Progenitor cell of endocrine pancreas (in vitro differentiated cells): ENCODE measurements at places on chromosomes 16 and 17. TPM values are rescaled to one million over a fixed set of nuclear protein-coding genes. Genes with fewer than 3 reads are reported as not detected.

GRCh38 chr17:50200457-50201275 is 765 bp downstream of the COL1A1 start:
- DNase-seq: peak; percentile 79

GRCh38 chr16:5670198-5670597 is 572.6 kb upstream of the EEF2KMT start:
- DNase-seq: no peak

GRCh38 chr17:11495613-11496012 is 102.7 kb upstream of the DNAH9 start:
- DNase-seq: no peak

- no peak for DNase-seq
Measured at GRCh38 chr17:64126918-64127317, 3.0 kb downstream of the ERN1 start.

DNA sequence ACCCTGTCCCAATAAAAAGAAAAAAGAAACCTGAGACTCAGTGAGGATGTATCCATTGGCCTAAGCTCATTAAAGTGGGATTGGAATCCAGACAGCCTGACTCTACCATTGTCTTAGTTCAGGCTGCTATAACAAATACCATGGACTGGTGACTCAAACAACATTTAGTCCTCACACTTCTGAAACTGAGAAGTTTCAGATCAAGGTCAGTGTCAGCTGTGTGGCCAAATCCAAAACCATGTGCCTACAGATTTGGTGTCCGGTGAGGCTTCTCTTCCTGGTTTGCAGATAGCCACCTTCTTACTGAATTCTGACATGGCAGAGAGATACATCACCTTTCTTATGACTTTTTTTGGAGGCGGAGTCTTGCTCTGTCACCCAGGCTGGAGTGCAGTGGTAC is 53.3 kb upstream of the KDM8 start:
- no peak for DNase-seq

- DNase-seq: no peak
Measured at GRCh38 chr16:7452090-7452489, 119.4 kb downstream of the RBFOX1 start.

DNA sequence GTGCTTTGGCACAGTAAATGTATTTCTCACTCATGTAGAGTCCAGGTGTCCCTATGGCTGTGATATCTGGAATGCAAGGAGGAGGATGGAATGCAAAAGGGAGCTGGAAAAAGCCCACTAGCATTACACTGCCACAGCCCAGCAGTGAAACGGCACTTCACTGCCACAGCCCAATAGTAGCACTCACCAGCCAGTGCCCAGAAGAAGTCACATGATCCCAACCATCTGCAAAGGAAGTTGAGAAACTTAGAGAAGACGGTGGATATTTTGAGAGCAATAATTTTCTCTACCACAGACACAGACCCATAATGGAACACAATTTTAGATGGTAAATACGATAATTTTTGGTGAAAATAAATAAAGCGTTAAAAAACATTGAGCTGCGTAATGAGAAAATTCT is 51.8 kb downstream of the C16orf82 start:
- no peak for DNase-seq

DNA sequence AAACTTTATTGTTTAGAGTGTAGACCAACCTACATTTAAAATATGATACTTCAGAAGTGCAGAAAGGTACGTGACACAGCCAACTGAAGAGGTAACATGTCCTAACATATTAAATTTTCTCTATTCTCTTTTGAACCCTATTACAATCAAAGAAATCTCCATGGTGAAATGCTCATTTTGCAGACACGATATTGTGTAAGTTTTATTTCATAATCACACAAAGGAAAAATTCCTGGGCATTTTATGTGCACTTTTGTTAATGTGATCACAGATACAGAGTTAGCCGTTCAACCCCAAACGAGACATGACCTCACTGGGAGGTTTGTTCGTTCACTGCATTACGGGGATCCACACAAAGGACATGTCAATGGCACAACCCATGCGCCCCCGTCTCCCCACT is 21.8 kb downstream of the KCNJ16 start:
- DNase-seq: no peak

DNA sequence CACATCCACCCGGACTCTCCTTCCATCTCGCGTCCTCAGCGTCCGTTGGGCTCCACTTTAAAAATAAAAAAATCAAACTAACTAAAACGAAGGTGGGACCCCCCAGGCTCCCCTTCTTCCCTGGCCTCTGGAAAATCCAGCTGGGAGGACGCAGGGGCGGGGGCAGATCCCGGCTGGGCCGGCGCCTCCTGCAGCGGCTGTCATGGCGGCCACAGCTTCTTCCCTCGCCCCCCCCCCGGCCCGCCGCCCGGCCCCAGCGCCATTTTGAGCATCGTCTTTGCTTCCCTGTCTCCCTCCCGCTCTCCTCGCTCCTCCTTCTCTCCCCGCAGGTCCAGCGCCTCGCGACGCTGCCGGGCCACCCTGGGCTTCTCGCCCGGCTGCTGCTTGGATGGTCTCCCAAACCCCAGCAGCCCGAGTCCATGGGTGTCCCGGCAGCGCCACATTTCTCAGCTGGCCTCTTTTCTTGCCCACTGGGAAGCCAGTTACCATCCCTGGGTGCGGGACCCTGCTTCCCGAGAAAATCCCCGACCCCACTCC is 3.3 kb downstream of the HOXB2 start:
- DNase-seq: no peak

DNA sequence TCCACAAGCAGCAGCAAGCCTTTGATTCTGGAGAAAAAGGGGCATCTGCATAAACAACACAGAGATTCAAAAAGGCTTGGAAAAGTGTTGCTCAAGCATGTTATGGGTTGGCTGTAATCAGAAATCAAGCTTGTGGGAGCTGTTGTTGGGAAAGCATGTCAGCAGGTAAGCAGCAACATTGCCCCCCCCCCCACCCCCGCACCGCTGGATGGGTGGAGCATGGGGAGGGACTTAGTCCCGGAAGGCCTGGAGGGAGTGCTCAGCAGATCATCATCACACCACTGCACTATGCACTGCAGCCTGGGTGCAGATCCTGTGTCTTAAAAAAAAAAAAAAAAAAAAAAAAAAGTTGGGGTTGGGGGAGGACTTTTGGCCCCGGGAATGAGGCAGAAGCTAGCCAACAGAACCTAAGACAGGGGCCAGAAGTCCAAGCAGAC is 16.8 kb upstream of the AKAP1 start:
- no peak for DNase-seq

DNA sequence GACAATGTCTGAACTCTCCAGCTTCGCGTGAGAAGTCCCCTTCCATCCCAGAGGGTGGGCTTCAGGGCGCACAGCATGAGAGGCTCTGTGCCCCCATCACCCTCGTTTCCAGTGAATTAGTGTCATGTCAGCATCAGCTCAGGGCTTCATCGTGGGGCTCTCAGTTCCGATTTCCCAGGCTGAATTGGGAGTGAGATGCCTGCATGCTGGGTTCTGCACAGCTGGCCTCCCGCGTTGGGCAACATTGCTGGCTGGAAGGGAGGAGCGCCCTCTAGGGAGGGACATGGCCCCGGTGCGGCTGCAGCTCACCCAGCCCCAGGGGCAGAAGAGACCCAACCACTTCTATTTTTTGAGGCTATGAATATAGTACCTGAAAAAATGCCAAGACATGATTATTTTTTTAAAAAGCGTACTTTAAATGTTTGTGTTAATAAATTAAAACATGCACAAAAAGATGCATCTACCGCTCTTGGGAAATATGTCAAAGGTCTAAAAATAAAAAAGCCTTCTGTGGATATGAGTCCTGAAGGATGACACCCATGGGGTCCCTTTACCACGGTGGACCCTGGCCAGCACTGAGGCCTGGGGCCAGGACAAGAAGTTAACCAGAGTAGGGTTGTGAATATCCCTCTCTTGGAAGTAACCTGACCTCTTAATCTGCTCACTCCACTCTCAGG is 10.5 kb upstream of the ITGAD start:
- DNase-seq: peak; percentile 52

- DNase-seq: no peak
Measured at GRCh38 chr16:50902457-50902856, 160.6 kb downstream of the CYLD start.

DNA sequence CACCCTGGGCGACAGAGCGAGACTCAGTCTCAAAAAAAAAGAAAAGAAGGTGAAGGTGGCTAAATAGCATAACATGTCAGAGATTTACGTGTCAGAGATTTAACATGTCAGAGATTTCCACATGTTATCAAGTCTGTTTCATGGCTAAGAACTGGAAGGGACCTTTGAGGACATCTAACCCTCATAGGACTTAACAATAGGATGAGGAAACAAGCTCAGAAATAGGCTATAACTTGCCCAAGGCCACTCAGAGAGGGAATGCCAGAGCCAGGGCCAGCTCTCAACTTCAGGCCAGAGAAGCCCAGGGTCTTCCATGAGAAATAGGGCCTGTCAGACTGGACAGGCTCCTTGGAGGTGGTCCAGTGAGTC is 26.8 kb upstream of the ZNF629 start:
- DNase-seq: no peak

- DNase-seq: peak; percentile 52
Measured at GRCh38 chr16:9159839-9160550, 68.6 kb downstream of the HAPSTR1 start.

- DNase-seq: no peak
Measured at GRCh38 chr17:58391302-58391984, 25.9 kb downstream of the RNF43 start.

- no peak for DNase-seq
Measured at GRCh38 chr17:21194226-21194625, 19.7 kb downstream of the TMEM11 start.

DNA sequence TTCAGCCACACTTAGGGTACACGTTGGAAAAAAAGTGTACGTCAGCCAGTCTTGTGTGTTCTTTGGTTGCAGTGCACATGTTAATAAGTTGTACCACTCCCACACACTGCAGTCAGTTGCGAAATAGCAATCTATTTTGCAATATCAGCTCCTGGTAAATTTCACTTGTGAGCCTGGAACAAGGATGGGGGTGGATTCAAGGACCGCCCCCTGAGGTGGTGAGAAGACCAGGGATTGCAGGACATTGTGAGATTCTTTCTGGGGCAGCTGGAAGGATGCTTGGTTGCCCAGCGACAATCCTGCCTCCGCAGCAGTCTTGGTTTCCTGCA is 78.6 kb upstream of the ZFHX3 start:
- no peak for DNase-seq

- DNase-seq: no peak
Measured at GRCh38 chr17:28057731-28058246, 15.3 kb downstream of the NLK start.

GRCh38 chr17:44892250-44892649 is 7.0 kb downstream of the EFTUD2 start:
- DNase-seq: no peak

DNA sequence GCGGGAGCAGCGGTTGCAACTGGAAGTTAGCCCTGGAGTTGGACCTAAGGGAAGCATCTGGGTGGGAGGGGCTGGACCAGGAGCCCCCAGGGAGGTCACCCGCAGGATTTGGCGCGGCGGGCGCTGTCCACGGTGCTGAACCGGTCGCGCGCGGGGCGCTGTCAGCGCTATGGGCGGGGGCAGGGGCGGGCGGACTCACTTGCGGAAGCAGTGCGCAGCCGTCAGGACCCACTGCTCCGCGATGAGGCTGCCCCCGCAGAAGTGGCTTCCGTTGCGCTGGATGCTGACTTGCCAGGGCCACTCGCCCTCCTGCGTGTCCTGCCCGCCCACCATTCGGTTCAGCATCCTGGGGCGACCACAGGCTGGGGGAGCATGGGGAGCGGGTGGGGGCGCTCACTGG is 4.5 kb downstream of the PRSS27 start:
- peak; percentile 68 for DNase-seq

- DNase-seq: no peak
Measured at GRCh38 chr17:66172144-66172543, 19.8 kb downstream of the CEP112 start.

DNA sequence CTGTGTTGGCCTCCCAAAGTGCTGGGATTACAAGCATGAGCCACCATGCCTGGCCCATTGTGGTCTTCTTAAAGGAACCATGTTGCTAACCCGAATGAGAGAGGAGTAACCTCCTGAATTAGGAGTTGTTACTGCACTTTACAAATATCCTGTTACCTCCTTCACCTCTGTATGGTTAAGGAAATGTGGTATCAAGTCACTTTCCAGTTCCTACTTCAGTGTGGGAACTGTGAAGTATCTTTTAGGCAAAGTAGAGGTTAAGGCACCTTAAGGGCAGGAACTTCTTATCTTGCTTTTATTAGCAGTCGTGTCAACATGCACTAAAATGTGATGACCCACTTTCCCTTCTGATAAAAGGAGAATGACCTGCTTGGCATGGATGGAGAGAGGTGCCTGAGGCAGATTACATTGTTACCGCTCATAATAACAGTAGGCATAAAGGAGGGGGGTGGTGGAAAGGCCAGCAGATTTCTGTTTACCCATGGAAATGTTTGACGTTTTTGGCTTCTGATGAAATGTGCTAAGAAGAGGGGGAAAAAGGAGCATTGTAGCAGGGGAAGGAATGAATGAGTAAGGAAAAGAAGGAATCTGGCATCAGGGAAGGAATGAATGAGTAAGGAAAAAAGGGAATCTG is 28.5 kb downstream of the FTO start:
- DNase-seq: no peak

DNA sequence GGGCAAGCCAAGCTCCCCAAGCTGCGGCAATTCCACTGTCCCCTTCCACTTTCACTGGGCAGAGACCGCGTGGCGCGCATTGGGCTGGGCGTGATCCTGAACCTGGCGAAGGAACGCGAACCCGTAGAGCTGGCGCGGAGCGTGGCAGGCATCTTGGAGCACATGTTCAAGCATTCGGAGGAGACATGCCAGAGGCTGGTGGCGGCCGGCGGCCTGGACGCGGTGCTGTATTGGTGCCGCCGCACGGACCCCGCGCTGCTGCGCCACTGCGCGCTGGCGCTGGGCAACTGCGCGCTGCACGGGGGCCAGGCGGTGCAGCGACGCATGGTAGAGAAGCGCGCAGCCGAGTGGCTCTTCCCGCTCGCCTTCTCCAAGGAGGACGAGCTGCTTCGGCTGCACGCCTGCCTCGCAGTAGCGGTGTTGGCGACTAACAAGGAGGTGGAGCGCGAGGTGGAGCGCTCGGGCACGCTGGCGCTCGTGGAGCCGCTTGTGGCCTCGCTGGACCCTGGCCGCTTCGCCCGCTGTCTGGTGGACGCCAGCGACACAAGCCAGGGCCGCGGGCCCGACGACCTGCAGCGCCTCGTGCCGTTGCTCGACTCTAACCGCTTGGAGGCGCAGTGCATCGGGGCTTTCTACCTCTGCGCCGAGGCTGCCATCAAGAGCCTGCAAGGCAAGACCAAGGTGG is 9.8 kb downstream of the SARM1 start:
- peak; percentile 54 for DNase-seq

- DNase-seq: no peak
Measured at GRCh38 chr17:73950593-73950914, 252.9 kb upstream of the RPL38 start.

Gene TPSAB1
- total RNA-seq: not detected in 2 replicates

Gene HEXIM1
- 32.9 and 33.3 TPM in 2 replicates for total RNA-seq

Gene HERPUD1
- 70.0 and 85.9 TPM in 2 replicates for total RNA-seq

Gene WNT9B
- total RNA-seq: 0.98 and 2.4 TPM in 2 replicates

Gene KRTAP2-3
- total RNA-seq: not detected in 2 replicates

Gene WSCD1
- total RNA-seq: 10.3 and 11.1 TPM in 2 replicates

Gene SDR42E1
- 0.02 and 0.04 TPM in 2 replicates for total RNA-seq

Gene USH1G
- total RNA-seq: 0.18 and 0.19 TPM in 2 replicates

Gene C16orf89
- total RNA-seq: not detected in 2 replicates

Gene NTN3
- total RNA-seq: 2.4 and 2.5 TPM in 2 replicates

Gene HBA2
- not detected in 2 replicates for total RNA-seq

Gene BCAS3
- 36.1 and 36.6 TPM in 2 replicates for total RNA-seq

Gene EXOC3L1
- not detected in 2 replicates for total RNA-seq

Gene TBC1D3K
- total RNA-seq: not detected in 2 replicates

Gene ANKFN1
- not detected in 2 replicates for total RNA-seq

Gene MPHOSPH6
- total RNA-seq: 41.6 and 41.9 TPM in 2 replicates

Gene UBE2G1
- total RNA-seq: 82.6 and 87.8 TPM in 2 replicates

Gene HOXB6
- 0.96 and 3.1 TPM in 2 replicates for total RNA-seq
